ENCODE measurements at places on chromosomes 1 and 21.

DNA sequence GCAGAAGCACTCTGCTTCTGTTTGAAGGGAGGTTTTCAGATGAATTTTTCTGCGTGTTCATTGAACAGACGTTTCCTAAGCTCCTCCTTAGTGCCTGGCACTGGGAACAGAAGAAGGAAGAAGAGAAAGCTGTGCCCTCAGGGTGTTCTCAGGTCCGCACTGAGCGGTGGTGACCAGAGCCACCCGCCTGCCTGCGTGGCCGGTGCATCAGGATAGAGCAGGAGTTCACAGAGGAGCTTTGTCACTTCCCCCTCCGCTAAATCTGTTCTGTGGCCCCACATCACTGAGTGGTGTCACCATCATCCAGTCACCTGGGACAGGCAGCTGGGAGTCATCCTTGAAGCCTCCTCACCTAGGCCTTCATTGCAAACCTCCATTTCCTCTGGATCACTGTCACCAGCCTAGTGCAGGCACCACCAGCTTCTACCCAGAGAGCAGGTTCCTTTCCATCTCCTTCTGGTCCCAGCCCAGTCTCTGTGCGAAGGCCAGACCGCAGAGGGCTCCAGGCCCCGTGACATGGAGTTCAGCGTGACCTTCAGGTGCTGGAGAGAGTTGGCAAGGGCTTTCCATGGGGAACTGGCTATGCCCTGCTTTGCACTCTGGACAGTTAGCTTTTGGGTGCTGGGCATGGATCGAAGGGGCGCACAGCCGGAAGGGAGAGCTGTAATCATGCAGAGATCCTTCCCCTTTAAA, 21.7 kb downstream of the PARK7 start:
- DNase-seq = no peak

DNA sequence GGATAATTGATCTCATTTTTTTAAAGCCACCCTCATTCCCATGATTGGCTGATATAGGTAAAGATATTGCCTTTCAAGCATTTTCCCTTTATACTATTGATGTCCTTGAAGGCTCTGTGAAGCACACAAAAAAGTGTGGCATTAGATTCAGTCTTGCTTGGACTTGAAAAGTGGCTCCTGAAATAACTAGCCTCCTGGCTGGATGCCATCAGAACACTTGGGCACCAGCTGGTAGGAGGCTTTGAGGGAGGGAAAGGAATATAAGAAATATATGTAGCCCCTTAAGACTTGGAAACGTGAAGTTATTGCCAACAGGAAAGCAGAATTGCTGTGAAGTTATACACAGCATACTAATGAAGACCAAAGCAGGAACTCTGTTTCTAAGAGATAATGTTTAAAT, 14.1 kb downstream of the MTR start:
- DNase-seq = no peak

DNA sequence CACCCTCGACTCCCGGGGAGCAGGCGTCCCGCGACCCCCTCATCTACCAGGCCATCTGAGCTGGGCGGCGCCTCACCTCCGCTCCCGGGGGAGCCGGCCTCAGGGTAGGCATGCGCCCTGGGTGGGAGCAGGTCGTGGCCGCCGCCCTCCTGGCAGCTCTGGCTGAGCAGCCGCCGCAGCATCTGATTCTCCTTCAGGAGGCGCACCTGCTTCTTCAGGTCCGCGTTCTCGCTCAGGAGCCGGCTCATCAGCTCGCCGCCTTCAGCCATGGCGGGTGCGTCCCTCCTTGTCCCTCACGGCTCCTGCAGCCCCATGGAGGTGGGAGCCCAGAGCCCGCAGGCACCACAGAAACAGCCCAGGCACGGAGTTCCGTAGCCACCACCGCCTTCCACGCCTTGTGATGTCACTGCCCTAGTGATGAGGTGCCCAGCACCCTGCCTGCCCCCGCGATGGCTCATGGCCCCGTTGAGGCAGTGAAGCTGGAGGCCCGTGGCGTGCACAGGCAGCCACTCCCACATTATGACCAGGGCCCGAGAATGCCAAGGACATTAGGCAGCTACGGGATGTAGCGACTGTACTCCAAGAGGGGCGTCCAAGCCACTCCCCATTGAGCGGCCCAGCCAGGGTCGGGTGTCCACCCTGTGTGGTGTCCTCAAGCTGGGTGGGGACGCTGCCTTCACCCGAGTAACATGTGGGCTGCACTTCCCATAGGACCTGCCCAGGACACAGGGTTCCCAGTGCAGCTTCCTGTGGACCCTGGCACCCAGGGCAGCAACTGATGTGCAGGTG, 1.5 kb downstream of the SPATC1L start:
- no peak for DNase-seq

- DNase-seq = no peak
Measured at GRCh38 chr1:81832573-81832972, 31.8 kb downstream of the ADGRL2 start.

DNA sequence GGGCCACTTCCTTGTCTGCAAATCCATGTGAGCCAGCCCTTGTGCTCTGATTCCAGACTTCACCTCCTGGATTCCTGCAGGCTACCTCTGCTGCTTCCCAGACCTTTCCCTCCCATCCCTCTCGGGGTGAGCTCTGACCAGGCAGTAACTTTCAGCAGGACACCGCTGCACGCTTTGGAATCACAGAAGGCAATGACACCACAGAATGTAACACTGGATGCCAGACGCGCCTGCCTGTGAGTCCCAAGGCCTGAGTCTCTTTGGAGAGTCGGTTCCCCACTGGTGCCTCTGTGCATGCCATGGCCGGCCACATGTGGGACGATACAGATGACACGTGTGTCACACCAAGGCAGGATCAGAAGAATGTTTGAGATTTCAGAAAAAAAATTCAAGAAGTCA, 89.7 kb upstream of the ERRFI1 start:
- no peak for DNase-seq

DNA sequence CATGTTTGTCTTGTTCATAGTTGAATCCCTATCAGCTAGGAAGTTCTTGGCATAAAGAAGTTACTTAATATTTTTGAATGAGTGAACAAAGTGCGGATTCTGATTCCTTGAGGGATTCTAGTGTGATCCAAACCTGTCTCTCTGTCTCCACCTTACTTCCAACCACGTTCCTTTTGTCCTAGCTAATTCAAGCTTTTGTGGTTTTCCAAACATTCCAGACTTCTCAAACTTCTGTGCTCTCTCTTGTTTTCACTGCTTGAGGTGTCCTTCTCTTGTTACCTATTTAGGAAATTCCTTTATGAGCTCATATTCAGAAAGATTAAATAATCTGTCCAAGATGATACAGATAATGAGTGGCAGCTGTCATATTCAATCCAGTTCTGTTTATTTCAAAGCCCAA, 353.2 kb downstream of the PTBP2 start:
- DNase-seq = no peak

DNA sequence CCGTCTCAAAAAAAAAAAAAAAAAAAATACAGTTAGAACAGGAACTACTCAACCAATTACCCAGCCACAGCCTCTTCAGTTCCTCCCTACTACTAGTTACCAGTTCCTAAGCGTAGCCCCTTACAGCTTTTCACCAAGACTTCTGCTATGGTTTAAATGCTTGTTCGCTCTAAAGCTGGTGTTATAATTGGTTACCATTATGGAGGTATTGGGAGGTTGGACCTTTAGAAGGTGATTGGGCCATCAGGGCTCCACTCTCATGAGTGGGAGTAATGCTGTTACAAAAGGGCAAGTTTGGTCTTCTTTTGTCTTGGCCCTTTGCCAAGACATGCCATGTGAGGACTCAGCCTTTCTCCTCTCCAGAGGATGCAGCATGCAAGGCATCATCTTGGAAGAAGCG, 3.0 kb upstream of the SMPDL3B start:
- DNase-seq = no peak

DNA sequence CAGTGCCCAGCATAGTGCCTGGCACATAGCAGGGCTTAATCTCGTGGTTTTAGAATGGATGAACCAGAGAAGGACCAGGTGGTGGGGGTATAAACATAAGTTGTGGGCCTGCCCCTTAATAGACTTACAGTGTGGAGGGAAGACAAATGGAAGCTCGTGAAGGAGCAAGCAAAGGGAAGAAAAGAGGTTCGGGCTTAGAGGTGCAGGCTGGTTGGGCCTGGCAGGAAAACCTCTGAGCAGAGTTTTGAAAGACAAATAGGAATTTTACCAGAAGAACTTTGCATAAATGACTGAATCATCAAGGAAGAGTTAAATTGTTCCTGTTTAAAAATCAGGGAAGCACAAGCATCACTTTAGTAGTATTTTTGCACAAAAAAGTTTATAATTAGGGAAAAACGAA, 4.5 kb downstream of the RHOU start:
- no peak for DNase-seq

DNA sequence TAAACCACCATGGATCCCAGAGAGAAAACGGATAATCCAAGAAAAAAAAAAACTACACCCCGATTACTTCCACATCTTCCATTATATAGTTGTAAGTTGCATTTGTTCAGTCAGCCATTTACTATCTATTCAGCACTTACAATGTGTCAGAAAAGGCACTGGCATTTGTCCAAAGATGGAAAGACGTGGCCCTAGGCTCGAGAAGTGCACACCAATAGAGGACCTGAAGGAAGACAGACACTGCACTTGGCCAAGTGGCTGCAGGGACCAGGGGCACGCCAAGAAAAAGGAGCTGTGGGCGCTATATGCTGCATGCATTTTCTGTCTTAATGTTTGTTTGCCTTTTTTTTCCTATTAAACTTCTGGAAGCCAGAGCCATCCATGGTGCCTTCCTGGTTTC, 45.2 kb upstream of the LYST start:
- DNase-seq = no peak

GRCh38 chr1:217230412-217230811, 400.5 kb downstream of the GPATCH2 start:
- no peak for DNase-seq

- no peak for DNase-seq
Measured at GRCh38 chr21:42931560-42932235, 6.3 kb upstream of the ERVH48-1 start.

- no peak for DNase-seq
Measured at GRCh38 chr21:34553151-34553952, 41.3 kb upstream of the KCNE1 start.
